ENCODE measurements at places on chromosomes 7 and 10.
A peak's percentile ranks its signal among the peaks of the same experiment; 100 is the strongest.

GRCh38 chr10:100025576-100025975 is 15.8 kb upstream of the DNMBP start:
- DNase-seq: no peak

DNA sequence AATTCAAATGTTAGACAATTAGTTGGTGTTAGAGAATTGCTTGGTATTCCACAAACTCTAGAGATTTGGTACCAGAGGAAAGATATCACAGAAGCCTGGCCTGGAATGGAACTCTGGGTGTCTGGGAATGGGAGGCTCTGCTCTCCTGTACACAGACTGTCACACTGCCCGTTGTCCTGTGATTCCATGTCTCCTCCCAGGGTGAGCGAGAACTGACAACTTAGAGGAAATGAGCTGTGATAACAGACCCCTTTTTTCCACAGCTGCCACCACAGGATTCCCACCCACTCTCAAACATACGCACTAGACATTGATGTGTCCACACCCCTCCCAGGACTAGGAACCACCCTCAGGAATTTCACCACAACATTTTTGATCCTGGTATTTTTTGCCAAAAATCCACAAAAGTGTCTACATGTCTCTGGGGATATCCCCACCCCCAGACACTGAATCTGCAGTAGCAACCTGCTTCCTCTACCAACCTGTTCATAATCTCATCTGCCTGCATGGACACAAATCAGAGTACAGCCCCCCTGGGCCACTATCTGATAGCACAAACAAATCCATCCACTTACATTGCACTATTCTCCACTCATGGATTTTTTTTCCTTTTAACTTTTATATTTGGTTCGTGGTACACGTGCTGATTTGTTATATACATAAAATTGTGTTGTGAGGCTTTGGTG is 4.7 kb downstream of the ZNF273 start:
- DNase-seq: peak; percentile 18

GRCh38 chr10:74373059-74373458 is 222.0 kb downstream of the ADK start:
- DNase-seq: no peak

DNA sequence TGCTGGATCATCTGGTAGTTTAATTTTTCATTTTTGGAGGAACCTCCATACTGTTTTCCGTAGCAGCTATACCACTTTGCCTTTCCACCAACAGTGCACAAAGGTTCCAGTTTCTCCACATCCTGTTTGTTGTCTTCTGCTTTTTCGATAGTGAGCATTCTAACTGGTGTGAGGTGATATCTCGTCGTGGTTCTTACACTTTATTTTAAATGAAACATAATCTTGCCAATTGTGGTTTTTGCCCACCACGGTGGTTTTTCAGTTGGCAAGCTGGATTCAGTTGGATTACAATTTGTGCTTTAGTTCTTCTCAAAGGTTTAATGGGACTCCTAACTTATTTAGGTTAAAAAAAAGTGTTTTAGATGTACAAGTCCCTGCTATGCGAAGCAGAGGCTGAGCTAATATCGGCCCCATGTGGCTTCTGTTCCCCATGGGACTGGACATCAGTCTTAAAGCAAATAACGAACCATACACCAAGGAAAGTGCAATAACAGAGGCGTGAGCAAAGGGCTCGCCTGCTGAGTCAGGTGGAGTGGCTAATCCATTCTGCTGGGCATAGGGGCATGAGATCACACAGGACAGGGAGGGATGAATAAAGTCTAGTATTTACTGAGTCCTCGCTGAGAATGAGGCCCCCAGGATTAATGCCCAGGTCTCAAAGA is 153.6 kb downstream of the AOAH start:
- DNase-seq: no peak

GRCh38 chr7:152148706-152149105 is 123.2 kb downstream of the GALNT11 start:
- no peak for DNase-seq

- no peak for DNase-seq
These were observed 29.7 kb downstream of the GBX1 start for GRCh38 chr7:151137791-151138152.

- DNase-seq: peak; percentile 68
These were observed 101.4 kb upstream of the FAM133B start for GRCh38 chr7:92691578-92691977.

DNA sequence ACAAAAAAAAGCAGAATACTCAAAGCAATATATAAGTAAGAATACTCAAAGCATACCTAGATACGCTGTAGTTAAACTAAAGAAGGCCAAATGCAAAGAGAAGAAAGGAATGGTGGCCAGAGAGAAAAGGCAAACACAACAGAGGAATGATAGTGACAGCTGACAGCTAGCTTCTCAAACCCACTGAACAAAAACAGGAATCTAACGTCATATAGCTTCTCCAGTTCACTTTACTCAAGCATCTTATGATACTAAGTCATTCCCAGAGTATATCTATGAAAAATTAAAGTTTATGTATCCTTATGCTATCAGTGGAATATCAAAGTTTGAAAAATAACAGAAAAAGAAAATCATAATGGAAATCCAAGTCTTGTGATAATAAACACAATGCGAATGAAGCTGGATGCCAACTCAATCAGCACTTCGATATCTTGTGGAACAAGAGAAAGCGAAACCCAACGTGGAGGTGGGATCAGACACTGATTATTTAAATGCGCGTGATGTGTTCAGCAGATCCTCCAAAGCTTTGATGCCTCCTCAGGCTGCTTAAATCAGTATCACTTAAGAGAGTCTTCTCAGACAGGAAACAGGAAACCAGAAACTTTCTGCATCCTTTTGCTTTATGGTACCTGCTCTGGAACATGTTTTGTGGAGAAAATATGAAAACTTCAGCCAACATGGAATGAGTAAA is 102.8 kb downstream of the PIP4K2A start:
- DNase-seq: no peak

- no peak for DNase-seq
These were observed 33.6 kb downstream of the ZCCHC24 start for GRCh38 chr10:79411546-79412495.

GRCh38 chr10:114810926-114811325 is 10.7 kb upstream of the FHIP2A start:
- DNase-seq: no peak

DNA sequence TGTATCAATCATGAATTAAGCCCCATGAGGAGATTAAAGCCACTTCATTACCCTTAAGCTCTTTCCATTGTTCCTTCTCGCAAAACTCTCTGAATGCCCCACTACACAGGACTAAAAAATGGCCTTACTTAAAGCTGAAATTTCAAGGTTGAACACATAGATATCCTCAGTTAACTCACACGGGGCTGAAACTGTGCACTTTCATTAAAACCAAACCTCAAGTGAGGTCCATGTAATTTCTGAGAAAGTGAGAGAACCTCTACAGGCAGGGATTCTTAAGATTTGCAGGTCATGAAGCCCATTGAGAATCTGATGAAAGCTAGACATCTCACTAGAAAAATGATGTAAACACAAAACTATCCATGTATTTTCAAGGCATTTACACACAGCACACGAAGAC is 15.9 kb downstream of the DENND11 start:
- DNase-seq: no peak

- DNase-seq: peak; percentile 25
These were observed 122.7 kb upstream of the PRSS1 start for GRCh38 chr7:142626420-142627035.

GRCh38 chr7:2775785-2776184 is 68.3 kb downstream of the GNA12 start:
- no peak for DNase-seq

- DNase-seq: no peak
These were observed 779.9 kb downstream of the GRM8 start for GRCh38 chr7:126472825-126473224.

GRCh38 chr7:81873559-81873958 is 103.7 kb upstream of the HGF start:
- no peak for DNase-seq

DNA sequence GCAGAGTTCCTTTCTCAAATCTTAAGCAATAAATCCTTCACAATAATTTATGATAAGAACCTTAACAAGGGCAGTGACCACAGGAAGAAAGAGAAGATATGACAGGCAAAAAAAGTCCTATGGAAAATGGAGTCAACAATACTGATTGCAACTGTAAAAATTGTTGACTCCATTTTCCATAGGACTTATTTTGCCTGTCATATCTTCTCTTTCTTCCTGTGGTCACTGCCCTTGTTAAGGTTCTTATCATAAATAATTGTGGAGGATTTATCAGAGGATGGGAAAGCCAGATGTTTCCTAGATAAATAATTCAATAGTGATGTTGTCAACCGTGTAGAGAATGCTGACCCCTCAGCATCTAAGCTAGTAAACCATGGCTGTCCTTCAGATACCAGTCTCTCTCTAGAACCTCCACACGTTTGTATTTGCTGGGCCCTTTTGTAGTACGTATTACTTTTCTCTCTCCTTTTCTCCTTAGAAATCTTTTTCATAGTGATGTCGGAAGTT is 172.6 kb upstream of the BET1 start:
- DNase-seq: no peak

GRCh38 chr7:40659231-40659630 is 524.4 kb downstream of the SUGCT start:
- DNase-seq: no peak

- DNase-seq: no peak
These were observed 17.3 kb downstream of the BUD23 start for GRCh38 chr7:73700581-73701134.

DNA sequence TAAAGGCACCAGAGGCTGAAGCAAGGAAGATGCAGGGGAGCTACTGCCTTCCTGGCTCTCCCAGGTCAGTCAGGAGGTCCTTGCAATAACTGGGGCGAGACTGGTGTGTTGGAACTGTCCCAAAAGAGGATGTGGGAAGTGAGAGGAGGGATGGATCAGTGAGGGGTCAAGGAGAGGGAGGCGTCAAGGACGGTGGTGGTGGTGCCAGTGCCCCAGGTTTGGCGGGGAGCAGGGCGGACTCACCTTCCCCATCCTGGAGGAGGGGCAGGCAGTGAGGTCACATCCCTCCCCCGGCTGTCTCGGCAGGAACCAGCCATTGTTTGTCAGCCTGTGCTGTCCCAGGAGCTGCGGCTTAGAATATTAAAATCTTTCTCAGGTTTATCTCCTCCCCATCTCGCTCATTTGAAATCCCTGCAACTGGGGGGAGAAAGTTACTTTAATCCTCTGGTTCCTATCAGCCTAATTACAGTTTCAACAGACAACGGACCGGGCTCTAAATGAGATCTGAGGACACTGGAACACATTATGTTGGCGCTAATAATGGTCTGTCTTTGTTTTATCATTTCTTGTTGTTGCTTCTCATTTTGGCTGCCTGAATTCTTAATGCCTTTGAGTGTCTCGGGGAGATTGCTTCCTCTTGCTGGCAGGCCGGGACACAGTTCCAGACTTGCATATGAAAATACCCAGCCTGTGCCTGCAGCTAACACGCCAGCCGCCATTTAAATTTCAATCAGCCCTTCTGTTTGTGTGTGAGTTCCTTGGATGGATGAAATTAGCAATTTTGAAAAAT is 387.5 kb downstream of the RPS24 start:
- no peak for DNase-seq

DNA sequence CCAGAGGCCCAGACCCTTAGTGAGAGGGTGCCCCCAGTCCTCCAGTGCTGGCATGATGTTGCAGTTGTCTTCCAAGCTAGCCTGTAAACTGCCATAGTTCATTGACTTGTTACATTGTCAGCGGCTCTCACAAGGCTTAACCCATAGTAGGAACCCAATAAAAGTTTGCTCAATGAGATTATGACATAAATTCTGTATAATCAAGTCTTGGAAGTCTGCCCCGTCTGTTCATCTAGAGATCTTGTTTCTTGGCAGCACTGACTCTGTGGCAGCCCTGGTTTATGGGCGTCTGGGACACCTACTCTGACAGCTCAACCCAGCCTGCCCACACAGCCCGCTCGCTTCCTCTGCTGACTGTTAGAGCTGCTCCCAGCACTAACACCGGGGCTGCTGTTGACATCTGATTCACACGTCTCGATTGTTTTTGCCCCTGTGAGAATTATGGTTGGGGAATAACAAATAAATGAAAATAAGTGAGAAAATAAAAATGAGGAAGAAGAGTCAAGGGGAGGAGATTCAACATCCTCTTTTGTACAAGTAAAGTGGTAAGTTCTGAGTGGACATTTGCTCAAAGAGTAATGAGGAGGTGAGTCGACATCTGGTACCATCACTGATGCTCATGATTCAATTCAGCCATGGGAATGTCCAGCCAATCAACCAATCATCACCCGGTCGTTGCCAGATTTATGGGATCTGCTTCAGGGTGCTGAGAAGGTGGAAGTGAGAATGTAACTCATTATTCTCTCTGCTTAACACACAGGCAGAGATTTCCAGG is 160.8 kb downstream of the SPAG6 start:
- DNase-seq: no peak

GRCh38 chr10:122301811-122302115 is 30.7 kb downstream of the BTBD16 start:
- no peak for DNase-seq

DNA sequence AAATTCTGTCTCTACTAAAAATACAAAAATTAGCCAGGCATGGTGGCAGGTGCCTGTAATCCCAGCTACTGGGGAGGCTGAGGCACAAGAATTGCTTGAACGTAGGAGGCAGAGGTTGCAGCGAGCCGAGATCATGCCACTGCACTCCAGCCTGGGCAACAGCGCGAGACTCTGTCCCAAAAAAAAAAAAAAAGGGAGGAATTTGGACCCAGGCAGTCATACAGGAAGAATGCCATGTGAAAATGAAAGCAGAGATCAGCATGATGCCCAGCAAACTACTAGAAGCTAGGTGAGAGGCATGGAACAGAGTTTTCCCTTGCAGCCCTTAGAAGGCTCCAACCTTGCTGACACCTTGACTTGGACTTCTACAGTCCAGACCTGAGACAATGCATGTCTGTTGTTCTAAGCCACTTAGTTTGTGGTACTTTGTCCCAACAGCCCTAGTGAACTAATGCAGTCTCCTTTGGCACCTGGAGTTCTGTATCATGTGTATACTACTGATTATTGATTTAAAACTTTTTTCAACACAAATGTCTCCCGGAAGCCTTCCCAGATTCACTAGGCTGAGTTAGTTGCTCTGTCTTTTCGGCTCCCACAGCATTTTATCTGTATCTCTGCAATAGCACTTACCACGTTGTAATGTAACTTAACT is 10.2 kb upstream of the BAG3 start:
- peak; percentile 48 for DNase-seq

- DNase-seq: no peak
These were observed 275.7 kb upstream of the FZD1 start for GRCh38 chr7:90988516-90988915.

- peak; percentile 8 for DNase-seq
These were observed 25.3 kb downstream of the CROT start for GRCh38 chr7:87370660-87371180.
